ENCODE measurements at places on chromosomes 7 and 10. TPM values are rescaled to one million over a fixed set of nuclear protein-coding genes. Genes with fewer than 3 reads are reported as not detected.

DNA sequence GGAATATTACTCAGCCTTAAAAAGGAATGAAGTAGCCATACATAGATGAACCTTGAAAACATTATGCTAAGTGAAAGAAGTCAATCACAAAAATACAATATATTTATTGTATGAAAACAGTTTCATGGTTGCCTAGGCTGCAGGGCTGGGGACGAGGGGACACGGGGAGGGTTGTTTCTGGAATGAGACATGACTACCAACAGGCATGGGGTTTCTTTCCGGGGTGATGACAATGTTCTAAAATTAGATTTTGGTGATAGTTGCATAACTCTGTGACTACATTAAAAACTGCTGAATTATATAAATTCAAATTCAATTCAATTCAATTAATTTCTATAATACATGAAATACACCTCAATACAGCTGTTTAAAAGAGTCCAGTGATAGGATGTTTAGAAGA is 88.0 kb downstream of the ARHGAP22 start:
- H3K27ac ChIP-seq, result no peak overlapping the region
- H3K27me3 ChIP-seq, result peaks cover 32% of the 10 kb centered on the region
- DNase-seq, result no peak
- no peak overlapping the region for H3K4me3 ChIP-seq
- H3K4me1 ChIP-seq, result no peaks in the 10 kb centered on the region

- no peak for DNase-seq
- no peak overlapping the region for H3K27ac ChIP-seq
- no peak overlapping the region for H3K4me3 ChIP-seq
- H3K36me3 ChIP-seq, result no peaks in the 10 kb centered on the region
Observed at GRCh38 chr7:151808400-151809145, 68.3 kb downstream of the PRKAG2 start.

- no peaks in the 10 kb centered on the region for H3K27me3 ChIP-seq
- peaks cover 42% of the 10 kb centered on the region for H3K36me3 ChIP-seq
- no peak overlapping the region for H3K4me3 ChIP-seq
Observed at GRCh38 chr10:86512137-86512536, 9.5 kb downstream of the WAPL start.

- no peak overlapping the region for H3K4me3 ChIP-seq
- H3K36me3 ChIP-seq, result no peaks in the 10 kb centered on the region
- H3K4me1 ChIP-seq, result no peaks in the 10 kb centered on the region
- H3K27me3 ChIP-seq, result no peaks in the 10 kb centered on the region
Observed at GRCh38 chr10:122121059-122121458, 132.1 kb downstream of the TACC2 start.

GRCh38 chr7:98771941-98772603 is 97.7 kb downstream of the TMEM130 start:
- no peaks in the 10 kb centered on the region for H3K4me1 ChIP-seq
- no peak for DNase-seq
- H3K27me3 ChIP-seq, result no peaks in the 10 kb centered on the region
- H3K27ac ChIP-seq, result no peak overlapping the region

GRCh38 chr7:33882950-33883670 is 22.2 kb upstream of the BMPER start:
- no peaks in the 10 kb centered on the region for H3K36me3 ChIP-seq
- peaks cover 3% of the 10 kb centered on the region for H3K27me3 ChIP-seq
- H3K27ac ChIP-seq, result no peak overlapping the region
- H3K4me3 ChIP-seq, result no peak overlapping the region
- no peak for DNase-seq

DNA sequence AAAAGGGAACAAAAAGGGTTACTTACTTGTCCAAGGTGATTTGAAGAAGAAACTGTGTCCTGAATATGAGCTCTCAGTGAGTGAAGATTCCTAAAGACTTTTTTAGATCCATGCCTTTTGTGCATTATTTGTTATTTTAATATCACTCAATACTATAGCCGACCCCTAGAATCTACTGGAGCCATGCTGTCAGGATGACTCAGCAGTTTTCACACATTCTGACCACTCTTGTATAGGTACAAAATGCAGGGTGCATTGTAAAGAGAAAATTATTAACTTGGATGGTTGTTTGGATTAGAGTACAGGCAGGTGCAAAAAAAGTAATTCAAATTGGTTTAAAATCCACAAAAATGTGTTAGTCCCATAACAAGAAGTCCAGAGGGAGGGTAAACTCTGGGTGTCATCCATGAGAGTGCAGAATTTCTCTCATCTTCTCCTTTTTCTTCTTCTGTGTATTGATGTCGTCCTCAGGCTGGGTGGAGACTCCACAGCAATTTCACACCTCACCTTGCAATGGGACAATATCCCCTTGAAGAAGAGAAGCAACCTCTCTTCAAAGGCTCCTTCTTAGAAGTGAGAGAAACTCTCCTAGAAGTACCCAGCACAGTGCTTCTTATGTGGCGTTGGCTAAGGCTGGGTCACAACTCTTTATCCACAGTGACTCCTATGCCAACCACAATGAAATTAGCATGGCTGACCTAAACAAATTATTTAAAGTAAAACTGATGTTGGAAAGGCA is 75.6 kb downstream of the AKR1C4 start:
- H3K4me3 ChIP-seq, result no peak overlapping the region
- H3K27ac ChIP-seq, result no peak overlapping the region
- DNase-seq, result peak; percentile 61
- no peaks in the 10 kb centered on the region for H3K27me3 ChIP-seq
- peaks cover 10% of the 10 kb centered on the region for H3K36me3 ChIP-seq

- H3K4me1 ChIP-seq, result peaks cover 12% of the 10 kb centered on the region
- H3K27ac ChIP-seq, result no peak overlapping the region
- DNase-seq, result peak; percentile 83
- H3K36me3 ChIP-seq, result peaks cover 32% of the 10 kb centered on the region
- no peaks in the 10 kb centered on the region for H3K27me3 ChIP-seq
Observed at GRCh38 chr7:37201003-37201875, 247.4 kb downstream of the ELMO1 start.

DNA sequence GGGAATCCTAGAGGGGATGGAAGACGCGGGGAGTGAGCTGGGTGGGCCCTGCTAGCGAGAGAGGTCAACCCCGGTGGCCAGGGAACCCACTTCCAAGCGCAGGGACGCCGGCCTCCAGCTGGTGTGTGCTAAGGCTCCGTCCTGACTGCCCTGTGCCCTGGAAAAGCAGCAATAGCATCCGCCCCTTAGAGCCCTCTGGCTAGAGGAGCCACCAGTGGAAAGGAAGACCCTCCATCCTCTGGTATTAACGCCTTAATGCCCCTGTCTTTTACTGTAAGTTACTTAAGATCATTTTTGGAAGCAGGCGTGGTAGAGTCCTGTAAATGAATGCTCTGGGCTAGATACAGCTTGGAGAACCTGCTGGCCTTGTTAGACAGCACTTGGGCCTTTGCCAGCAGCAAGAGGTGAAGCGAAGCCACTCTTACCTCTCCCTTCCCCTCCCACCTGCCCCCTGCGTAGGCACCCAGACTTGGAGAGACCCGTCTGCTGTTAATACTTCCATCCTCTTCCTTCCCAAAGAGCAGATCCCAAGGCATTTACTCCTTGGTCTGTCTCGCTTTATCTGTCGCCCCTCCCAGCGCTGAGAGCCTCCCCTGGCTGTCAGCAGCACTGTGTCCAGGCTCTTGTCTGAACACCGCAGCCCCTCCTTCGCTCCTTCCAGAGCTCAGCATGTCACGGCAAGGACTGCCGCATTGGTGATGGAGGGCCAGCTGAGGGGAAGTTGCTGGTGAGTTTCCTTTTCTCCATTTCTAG is 4.6 kb downstream of the REPIN1 start:
- no peak overlapping the region for H3K4me3 ChIP-seq
- no peak for DNase-seq
- peaks cover 30% of the 10 kb centered on the region for H3K36me3 ChIP-seq
- H3K27me3 ChIP-seq, result no peaks in the 10 kb centered on the region
- no peak overlapping the region for H3K27ac ChIP-seq
- peaks cover 50% of the 10 kb centered on the region for H3K4me1 ChIP-seq

DNA sequence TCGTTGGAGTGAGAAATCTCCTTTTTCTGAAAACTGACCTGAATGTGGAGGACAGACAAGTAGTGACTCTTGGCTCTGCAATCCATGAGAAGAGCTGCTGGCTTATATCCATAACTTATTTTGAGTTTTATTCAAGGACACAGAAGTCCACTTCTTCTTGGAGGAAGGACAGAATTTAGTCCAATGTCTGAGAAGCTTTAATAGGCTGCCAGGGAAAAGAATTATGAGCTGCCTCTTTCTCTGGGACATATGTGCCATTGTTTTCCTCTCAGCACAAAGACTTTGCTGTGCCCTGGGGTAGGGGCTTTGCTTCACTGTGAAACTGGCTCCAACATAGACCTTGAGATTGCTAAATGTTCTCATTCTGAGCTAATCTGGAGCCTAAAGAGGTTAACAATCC is 20.5 kb upstream of the AOC1 start:
- no peak for DNase-seq
- no peaks in the 10 kb centered on the region for H3K4me1 ChIP-seq
- no peak overlapping the region for H3K4me3 ChIP-seq

GRCh38 chr7:120303105-120303504 is 30.1 kb downstream of the KCND2 start:
- H3K4me3 ChIP-seq, result no peak overlapping the region
- H3K36me3 ChIP-seq, result no peaks in the 10 kb centered on the region
- H3K4me1 ChIP-seq, result no peaks in the 10 kb centered on the region

- DNase-seq, result no peak
- no peaks in the 10 kb centered on the region for H3K36me3 ChIP-seq
- H3K4me1 ChIP-seq, result no peaks in the 10 kb centered on the region
Observed at GRCh38 chr7:91330866-91331265, 66.6 kb downstream of the FZD1 start.

DNA sequence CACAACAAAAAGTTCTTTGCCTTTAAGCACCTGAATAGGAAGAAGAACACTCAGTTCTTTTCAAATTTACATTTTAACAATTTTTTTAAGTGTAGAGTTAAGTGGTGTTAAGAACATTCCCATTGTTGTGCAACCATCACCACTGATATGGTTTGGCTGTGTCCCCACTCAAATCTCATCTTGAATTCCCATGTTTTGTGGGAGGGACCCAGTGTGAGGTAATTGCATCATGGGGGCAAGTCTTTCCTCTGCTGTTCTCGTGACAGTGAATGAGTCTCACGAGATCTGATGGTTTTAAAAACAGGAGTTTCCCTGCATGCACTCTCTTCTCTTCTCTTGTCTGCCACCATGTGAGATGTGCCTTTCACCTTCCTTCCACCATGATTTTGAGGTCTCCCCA is 155.7 kb downstream of the PLXNA4 start:
- peaks cover 30% of the 10 kb centered on the region for H3K27me3 ChIP-seq
- H3K36me3 ChIP-seq, result peaks cover 11% of the 10 kb centered on the region
- no peak overlapping the region for H3K4me3 ChIP-seq

- no peak for DNase-seq
- peaks cover 4% of the 10 kb centered on the region for H3K4me1 ChIP-seq
- H3K36me3 ChIP-seq, result peaks cover 15% of the 10 kb centered on the region
- H3K27me3 ChIP-seq, result no peaks in the 10 kb centered on the region
- no peak overlapping the region for H3K4me3 ChIP-seq
Observed at GRCh38 chr7:11078247-11078834, 104.7 kb downstream of the PHF14 start.

- H3K4me1 ChIP-seq, result no peaks in the 10 kb centered on the region
- no peak overlapping the region for H3K27ac ChIP-seq
- DNase-seq, result no peak
- H3K4me3 ChIP-seq, result no peak overlapping the region
- no peaks in the 10 kb centered on the region for H3K27me3 ChIP-seq
- H3K36me3 ChIP-seq, result peaks cover 2% of the 10 kb centered on the region
Observed at GRCh38 chr7:77619314-77619713, 76.9 kb upstream of the RSBN1L start.

- H3K27me3 ChIP-seq, result peaks cover 19% of the 10 kb centered on the region
- DNase-seq, result no peak
- no peak overlapping the region for H3K27ac ChIP-seq
- H3K4me3 ChIP-seq, result no peak overlapping the region
- no peaks in the 10 kb centered on the region for H3K36me3 ChIP-seq
Observed at GRCh38 chr10:46544989-46545791, 11.3 kb downstream of the GPRIN2 start.

- H3K27ac ChIP-seq, result no peak overlapping the region
- H3K27me3 ChIP-seq, result no peaks in the 10 kb centered on the region
- H3K36me3 ChIP-seq, result peaks cover 10% of the 10 kb centered on the region
- no peak for DNase-seq
Observed at GRCh38 chr10:30944005-30944404, 87.7 kb downstream of the ZNF438 start.

DNA sequence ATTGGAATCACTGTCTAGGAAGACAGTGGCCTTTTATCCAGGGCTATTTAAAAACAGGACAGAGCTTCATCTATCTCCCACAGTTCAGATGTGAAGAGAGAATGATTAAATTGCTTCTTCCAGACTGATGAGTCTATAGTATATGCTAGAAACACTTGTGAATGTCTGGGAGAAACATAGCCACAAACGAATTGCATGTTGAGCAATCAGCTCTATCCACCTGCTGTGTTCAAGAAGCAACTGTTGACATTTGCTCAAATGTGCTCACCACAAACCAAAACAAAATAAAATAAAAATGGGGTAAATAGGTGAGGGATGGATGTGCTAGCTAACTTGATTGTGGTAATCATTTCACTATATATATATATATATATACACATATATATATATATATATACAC is 195.1 kb downstream of the HECW1 start:
- peaks cover 17% of the 10 kb centered on the region for H3K4me1 ChIP-seq
- H3K36me3 ChIP-seq, result no peaks in the 10 kb centered on the region
- no peak overlapping the region for H3K27ac ChIP-seq
- DNase-seq, result no peak

Gene PITRM1
- 83.4 TPM for total RNA-seq

Gene UBE2H
- 24.2 TPM for total RNA-seq

Gene CPA2
- 0.14 TPM for total RNA-seq

Gene NUP205
- 129 TPM for total RNA-seq

Gene RELN
- not detected for total RNA-seq

Gene ZCWPW1
- 2.6 TPM for total RNA-seq

Gene PRR15
- not detected for total RNA-seq
